ENCODE measurements at places on chromosomes 1 and 21.
A peak's percentile ranks its signal among the peaks of the same experiment; 100 is the strongest.

- no peak for DNase-seq
Measured at GRCh38 chr1:233208687-233209086, 86.8 kb downstream of the PCNX2 start.

DNA sequence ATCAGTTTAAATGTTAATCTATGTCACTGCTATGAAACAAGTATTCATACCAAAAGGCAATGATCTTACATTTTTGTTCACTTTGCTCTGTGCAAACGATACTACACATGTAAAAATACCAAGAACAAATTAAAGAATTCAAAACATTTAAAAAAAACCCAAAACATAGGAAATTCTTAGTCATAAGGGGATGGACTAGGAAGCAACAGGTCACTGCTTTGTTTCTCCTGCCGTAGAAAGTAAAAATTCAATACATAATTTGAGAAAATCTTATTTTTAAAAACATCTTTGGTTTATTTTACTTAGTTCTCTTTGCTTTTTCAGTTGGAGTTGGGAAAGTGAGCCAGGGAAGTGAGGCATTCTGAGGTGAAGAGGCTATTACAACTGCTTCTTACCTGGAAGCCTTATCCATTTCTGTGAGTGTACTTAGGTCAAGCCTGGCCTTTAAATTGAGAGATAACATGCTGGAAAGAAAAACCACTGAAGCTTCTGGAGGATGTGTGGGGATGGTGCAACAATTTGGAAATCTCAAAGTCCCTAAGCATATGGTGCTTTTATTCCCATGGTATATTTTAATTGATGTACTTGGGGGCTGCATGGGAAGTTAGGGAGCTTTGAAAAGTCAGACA lies 183.5 kb downstream of the CDC42BPA start:
- no peak for DNase-seq

DNA sequence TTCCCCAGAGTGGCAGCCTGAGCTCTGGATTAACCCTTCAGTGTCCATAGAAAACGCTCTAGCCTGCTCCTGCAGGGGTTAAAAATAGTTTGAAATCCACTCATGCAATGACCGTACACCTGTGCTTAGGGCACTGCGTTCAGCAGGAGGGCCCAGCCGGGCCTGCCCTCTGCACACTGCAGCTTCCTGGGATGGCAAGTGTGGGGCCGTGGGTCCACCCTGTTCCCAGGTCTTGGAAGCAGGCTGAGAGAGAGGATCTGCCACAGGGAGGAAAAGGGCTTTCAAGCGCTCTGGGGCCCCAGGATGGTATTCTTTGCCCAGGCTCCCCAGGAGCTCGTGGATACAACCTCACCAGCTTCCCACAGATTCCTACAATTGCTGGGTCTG lies 1.5 kb upstream of the S100B start:
- DNase-seq: no peak

GRCh38 chr1:109649491-109649914 lies 6.4 kb upstream of the GSTM4 start:
- DNase-seq: no peak

DNA sequence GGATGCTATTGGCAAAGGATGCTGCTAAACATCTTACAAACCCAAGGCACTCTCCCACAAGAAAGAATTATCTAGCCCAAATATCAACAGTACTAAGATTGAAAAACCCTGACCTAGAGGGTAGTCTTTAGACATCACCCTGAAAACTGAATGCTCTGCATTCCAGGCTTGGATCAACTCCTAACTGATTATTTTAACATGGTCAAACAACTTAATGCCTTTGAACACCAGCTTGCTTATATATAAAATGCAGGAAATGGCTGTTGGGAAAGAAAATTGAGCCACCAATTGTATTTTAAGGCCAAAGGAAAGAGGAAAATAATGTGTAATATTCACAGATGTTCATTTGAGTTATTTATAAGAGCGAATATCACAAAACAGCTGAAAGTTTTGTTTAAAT lies 72.2 kb upstream of the C1orf87 start:
- DNase-seq: no peak

DNA sequence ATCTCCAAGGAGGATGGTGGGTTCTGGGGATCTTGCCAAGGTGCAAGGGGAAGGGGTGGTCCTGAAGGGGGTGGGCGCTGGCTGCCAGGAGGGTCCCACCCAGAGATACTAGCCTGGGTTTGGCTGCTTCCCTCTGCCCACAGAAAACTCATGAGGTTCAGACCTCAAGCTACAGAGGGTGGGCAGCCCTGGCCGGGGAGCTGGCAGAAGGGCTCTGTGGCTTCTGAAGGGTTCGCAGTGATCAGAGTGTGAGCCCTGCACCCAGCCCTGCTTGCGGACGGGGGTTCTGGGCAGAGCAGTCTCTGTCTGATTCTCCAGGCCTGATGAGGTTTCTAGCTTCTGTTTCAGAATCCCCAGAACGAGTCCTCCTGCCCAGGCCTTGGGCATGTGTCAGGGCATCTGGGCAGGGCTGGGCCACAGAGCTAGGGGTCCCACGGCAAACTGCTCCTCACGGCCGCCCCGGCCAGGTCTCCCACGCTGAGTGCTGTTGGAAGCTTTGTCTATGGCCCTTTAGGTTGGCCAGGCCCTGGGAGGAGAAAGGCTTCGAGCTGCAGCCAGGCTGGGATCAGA lies 635 bp upstream of the MMEL1 start:
- DNase-seq: no peak

GRCh38 chr1:224718470-224719053 lies 102.4 kb downstream of the CNIH3 start:
- no peak for DNase-seq

- no peak for DNase-seq
Measured at GRCh38 chr1:46183926-46184557, 7.8 kb upstream of the P3R3URF start.

DNA sequence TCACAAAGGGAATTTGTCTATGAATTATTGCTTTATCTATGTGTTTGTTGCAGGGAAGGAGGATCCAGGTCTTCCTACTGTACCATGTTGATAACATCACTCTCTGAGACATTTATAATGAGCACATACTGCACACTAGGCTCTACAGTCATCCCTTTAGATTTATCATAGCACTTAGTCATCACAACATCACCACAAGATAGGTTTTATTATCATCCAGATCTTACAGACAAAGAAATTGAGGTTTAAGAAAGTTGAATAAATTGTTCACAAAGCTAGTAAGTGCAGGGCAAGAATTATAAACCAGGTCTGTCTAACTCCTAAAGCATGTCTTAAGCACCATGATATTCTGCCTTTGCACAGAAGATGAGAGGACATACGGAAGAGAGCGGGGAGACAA lies 121.1 kb upstream of the ST6GALNAC5 start:
- DNase-seq: no peak

DNA sequence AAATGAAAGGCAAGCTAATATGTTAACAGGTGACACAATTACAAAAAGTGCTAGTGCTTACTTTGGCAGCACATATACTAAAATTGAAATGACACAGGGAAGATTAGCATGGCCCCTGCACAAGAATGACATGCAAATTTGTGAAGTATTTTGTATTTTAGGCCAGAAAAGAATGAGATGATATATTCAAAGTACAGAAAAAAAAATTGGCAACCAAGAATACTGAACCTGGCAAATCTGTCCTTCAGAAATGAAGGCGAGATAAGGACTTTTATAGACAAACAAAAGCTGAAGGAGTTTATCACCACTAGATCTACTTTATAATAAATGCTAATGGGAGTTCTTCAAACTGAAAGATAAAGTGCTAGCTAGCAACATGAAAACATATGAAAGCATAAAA lies 350.0 kb upstream of the POU3F1 start:
- DNase-seq: no peak

DNA sequence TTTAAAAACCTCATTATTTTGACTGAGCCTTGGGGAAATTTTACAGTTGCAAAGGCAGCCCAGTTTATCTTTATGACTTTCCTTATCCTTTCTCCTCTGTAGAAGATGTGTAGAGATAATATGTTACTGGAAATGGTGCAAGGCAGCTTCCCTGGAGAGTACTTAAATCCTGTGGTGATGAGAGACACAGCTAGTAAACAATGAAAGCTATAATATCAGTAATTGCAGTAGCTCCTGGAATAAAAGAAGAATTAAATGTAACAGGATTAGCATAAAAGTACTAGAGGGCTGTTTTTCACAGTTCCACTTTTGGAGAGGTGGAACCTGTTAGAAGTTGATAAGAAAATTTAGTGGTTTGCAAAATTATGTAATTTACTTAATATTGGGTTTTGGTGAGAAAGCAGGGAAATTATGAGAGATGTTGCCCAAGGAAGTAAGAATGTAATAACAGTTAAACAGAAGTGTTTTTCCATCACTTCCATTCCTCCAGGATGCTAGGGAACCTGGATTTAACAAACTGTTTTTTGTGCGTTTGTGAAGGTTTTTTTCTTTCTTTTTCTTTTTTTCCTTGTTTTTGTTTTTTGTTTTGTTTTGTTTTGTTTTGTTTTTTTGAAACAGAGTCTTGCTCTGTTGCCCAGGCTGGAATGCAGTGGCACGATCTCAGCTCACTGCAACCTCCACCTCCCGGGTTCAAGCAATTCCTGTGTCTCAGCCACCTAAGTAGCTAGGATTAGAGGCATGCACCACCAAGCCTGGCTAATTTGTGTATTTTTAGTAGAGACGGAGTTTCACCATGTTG lies 15.7 kb upstream of the EDEM3 start:
- no peak for DNase-seq

GRCh38 chr1:65630855-65631254 lies 161.8 kb upstream of the PDE4B start:
- no peak for DNase-seq

DNA sequence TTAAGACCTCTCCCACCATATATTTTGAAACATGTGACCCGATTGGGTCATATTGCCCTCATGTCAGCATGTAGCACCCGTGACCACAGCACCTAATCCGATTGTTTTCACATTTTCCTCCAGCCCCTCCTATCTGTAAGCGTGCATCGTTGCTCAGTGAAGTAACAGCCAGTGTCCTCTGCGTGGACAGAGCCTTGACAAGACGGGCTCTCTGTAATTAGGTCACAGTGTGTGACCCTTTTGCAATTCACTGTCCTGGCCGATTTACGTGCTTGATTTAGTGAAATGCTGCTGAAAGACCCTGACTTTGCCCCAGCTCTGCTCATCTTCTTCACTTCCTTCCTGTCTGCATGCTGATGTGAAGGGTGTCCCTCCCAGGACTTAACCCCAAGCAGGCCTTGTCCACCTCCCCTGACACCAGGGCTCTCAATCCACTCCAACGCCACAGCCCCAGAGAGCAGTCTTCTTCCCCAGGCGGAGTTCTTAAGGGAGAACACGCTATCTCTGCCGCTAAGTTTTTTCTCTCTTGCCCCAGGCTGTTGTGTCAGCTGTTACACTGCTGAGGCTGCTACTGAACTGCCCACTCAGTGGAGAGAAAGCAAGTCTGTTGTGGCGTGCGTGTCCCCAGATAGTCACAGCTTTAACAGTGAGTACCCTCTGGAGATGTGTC lies 19.4 kb downstream of the URB2 start:
- DNase-seq: no peak

DNA sequence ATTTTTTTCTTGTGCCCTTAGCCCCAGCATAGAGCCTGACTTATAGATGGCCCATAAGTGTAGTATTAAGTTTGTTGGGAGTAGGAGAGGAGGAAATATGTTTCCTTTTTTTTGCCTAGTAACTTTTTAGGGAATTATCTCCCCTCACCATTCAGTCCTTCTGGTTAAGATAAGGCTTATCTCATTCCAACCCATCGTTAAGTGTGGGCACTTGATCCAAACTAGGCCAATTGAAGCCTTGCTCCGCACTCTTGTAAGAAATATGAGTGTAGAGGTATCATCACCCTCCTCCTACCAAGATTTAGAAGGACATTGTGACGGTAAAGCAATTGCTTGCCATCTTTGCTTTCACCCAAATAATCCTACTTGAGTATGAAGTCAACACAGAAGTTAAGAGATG lies 8.8 kb upstream of the FGGY start:
- DNase-seq: no peak

- no peak for DNase-seq
Measured at GRCh38 chr21:35258521-35258920, 209.4 kb upstream of the RUNX1 start.

DNA sequence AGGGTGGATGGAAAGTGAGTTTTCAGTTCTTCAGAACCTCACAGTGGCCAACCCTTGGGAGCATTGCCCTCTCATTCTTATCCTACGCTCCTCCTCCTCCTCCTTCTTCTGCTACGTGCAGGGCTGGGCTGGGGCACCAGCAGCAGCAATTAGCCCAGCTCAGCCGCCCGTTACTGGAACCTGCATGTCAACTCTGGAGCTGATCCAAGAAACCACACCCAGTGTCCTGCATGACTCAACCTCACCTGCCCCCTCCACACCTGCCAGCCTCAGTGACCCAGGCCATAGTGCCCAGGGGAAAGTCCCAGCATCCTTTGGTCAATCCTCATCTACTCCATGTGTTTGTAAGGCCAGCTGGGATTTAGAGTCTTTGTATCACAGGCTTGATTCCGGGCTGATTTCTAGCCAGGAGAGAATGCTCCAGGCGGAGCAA lies 12.6 kb downstream of the ELF3 start:
- peak; percentile 33 for DNase-seq

DNA sequence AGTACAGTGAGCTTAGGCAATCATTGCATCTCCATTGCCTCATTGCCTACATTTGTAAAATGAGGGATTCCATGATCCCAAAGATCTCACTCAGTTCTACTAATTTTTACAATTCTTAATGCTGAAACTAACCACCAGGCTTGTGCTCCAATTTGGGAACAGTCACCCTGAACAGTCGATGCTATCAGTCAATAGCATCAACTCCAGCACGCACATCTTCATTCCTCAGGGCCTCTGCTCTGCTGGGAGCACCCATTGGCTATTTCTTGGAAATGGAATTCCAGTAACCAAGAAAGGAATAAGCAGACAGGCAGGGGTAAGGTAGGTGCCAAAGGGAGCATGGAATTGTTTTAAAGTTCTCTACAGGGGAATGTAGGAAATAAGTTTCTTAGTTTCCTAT lies 14.2 kb upstream of the ACKR1 start:
- no peak for DNase-seq

DNA sequence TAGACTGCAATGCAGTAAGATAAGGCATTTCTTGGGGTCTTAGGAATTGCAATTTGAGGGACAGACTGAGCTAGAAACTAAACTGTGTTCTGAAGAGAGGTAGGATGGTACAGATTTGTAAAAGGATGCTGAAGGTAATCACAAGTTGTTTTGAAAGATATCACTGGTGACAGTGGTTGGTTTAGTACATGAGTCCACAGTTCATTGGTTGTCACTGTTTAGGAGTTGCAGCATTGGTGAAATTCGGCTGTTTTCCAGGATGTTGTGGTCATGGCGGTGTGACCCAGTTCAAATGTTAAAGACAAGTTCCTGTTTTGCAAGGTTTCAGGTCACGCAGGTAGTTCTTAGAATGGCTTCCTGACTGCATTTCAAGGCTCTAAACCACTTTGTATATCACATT lies 292.8 kb upstream of the B3GALT2 start:
- no peak for DNase-seq

GRCh38 chr21:31346256-31346821 lies 2.3 kb upstream of the TIAM1 start:
- DNase-seq: no peak

GRCh38 chr21:45470773-45471524 lies 66.0 kb downstream of the COL18A1 start:
- no peak for DNase-seq

GRCh38 chr1:99621340-99621901 lies 24.5 kb upstream of the PALMD start:
- DNase-seq: no peak

- no peak for DNase-seq
Measured at GRCh38 chr1:212542761-212543187, 65.8 kb upstream of the ATF3 start.
